ENCODE measurements at places on chromosomes 3 and 15.

DNA sequence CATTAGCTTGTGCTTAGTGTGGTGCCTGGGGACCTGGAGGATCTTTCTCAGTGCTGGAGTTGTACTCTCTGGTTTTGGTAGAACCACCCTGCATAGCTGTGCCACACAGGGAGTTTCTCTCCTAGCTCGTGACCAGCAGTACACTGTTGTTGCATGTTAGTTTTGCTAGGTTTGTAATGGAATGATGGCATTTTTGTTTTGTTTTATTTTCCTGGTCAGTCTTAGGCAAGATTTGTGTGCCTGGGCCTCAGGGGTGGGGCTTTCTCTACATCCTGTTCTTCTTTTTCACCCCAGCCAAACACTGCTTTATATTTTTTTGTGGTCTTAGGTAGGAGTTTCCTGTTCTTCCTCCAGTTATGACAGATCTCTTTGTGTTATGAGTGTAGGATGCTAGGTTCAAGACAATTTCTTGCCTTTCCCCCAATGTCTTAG, 534.5 kb upstream of the KCNMB2 start:
- DNase-seq, result peak; percentile 34

- DNase-seq, result peak; percentile 91
Observed at GRCh38 chr3:127803619-127804018, 18.7 kb downstream of the MGLL start.

DNA sequence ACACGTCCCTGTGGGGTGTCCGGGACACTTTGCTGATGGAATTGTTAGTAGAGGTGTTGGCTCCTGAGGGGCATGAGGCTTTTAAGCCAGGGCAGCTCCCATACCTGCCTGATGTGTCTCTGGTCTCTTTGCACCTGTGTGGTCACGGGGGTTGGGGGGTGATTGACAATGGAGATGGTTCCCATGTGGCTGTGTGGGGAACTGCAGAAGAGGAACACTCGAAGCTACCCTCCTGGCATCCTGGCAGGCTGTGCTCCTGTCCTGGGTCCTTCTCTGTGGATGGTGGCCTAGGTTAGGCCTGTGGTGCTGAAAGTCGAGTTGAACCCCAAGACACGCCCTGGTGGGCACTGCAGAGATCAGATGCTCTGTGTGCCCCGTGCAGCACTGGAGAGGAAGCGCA, 73.4 kb downstream of the HMCES start:
- no peak for DNase-seq

GRCh38 chr3:68919000-68919399, 13.3 kb downstream of the TAFA4 start:
- DNase-seq, result peak; percentile 44

DNA sequence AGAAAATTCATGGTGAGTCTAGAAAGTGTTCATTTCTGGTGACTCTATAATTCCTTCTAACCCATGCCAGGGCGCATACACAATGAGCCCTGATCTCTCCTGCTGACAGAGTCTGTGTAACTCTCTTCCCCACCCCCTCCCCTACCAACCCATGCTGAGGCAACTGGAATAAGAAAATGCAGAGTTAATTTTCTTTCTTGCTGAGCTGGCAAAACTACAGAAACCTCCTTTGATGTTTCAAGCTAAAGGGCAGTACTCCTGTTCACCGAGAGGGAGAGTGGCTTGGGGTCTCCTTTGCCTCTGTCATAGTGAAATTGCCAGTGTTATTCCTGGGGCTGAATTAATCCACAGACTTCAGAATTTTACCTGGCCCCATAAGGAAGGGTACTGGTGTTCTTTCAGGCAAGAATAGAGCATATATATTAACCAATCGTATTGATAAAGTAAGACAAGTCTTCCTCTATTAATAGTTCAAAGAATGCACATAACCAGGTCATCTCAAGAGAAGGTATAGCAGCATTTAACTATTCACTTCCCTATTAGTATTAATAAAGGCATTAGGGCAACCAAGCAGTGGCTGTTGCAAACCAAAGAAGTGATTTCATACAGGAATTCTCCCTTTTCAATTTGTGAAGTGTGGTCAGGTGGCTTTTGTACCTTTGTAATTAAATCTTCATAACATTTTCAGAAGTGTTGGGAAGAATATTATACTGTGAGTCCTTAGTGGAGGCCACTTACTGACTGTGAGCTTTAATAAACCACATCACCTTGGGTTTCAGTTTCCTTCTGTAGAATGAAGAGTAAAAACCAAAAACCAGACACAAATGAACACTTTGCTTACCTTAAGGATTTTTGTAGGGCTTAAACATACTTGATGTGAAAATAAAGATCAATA, 4.1 kb downstream of the GAP43 start:
- no peak for DNase-seq

GRCh38 chr3:49872801-49873281, 3.1 kb upstream of the CAMKV start:
- no peak for DNase-seq

DNA sequence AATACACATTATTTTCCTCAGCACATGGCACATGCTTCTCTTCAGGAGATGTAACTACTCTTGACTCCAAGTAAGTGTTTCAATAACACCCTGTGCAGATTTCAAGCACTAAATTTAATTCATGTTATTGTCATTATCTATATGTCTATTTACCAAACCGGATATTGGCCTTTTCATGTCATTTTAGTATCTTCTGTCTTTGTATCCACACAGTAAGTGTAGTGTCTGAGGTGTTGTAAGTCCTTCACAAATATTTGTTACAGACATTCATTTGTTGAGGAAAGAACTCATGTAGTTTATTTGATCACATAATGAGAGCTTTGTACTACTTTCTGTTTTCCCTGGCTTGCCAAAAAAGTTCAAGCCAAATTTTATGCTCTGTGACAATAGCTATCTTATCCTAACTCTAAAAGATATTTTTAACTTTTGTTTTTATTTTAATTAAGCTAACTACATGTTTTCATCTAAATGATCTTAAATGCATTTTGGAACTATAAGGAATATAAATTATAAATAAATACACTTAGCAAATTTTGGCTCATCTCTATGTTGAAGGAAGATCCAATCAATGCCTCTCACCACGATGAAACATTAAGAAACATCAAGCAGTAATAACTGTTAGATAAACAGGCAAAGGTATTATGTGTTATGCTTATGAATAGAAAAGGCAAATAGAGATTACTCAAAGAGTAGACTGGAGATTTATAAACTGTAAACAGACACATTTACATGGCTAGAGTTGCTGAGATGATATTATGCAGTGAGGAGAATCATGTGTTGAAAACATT, 48.3 kb downstream of the SPTSSB start:
- DNase-seq, result no peak

DNA sequence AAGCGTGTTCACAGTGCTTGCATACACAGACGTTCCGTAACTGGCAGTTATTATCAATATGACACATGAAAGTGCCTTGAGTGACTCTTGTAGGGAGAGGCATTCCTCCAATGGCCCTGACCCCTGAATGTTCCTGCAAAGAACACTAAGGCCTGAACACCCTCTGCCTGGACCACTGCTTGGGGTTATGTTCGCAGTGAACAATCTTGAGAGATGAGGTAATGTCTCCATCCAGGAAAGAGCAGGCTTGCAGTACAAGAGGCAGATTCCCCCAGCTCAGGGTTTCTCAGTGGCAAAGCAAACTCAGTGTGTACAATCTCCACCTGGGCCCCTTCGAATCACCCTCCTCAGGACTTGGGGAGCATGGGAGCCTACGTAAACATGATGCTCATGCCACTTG, 324.6 kb downstream of the MAGI1 start:
- peak; percentile 87 for DNase-seq

GRCh38 chr3:197752107-197752506, 2.4 kb downstream of the FYTTD1 start:
- DNase-seq, result no peak

GRCh38 chr3:12681089-12681942, 17.4 kb upstream of the RAF1 start:
- DNase-seq, result no peak

DNA sequence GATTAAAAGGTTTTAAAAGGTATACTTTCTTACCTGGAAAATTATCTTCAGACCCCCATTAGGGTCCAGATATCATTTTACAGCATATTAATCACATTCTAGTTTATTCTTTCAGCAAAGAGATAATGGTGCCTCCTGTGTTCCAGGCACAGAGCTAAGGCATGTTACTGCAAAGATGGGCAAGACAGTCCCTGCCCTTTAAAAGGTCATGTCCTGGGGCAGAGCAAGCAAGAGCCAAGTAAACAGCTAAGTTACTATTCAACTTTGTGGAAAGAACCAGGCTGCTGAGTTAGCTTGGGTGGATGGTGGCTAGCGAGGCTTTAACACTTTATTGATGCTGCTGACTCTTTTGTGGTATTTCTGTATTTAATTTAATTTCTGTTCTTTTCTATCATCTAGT, 75.0 kb downstream of the LRRC28 start:
- no peak for DNase-seq

DNA sequence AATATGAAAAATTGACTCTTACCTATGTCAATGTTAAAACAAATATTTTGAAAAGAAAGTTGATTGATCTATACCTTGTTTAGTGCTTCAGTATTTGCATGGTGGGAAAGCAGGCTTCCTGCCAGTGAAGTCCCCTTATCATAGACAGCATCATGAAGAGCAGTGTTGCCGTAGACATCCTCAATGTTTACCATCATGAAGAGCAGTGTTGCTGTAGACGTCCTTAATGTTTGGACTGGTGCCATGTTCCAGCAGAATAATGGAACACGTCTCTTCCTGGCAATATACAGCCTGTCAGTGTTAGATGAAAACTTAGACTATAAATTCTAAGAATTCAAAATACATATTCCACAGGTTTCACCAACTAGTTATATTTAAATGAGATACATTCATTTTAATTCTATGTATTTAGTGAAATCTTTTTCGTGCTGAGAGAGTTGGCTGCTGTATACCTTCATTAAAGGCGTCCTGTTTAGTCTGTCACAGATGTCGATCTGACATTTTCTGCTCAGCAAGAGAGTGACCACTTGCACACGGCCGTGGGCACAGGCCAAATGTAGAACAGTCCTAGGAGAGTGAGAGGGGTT, 116.8 kb downstream of the LMLN start:
- DNase-seq, result no peak

GRCh38 chr3:73324203-73325155, 263.0 kb downstream of the EBLN2 start:
- no peak for DNase-seq

Measured in iris pigment epithelial cell (primary cell).